ENCODE measurements at places on chromosomes 16 and 17.
A peak's percentile ranks its signal among the peaks of the same experiment; 100 is the strongest.

DNA sequence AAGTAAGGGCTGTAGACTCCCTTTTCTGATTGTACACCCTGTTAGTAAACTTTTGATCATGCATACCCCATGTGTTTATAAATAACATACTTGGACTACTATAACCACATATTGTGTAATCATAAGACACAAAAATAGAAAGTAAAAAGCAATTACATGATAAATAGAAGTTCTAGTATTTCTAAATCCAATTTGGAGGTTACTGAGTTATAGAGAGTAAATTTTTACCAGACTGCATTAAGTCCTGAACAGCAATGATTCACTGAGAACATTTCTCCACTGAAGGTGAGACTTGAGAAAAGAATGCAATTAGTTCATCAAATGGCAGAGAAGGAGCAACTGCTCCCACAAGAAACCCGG, 7.7 kb upstream of the TBKBP1 start:
- DNase-seq: no peak

- DNase-seq: no peak
Measured at GRCh38 chr17:3799181-3799945, 1.6 kb downstream of the ITGAE start.

- DNase-seq: no peak
Measured at GRCh38 chr17:41647038-41647813, 22.9 kb upstream of the KRT17 start.

GRCh38 chr17:27348196-27348595, 54.3 kb downstream of the WSB1 start:
- peak; percentile 61 for DNase-seq

DNA sequence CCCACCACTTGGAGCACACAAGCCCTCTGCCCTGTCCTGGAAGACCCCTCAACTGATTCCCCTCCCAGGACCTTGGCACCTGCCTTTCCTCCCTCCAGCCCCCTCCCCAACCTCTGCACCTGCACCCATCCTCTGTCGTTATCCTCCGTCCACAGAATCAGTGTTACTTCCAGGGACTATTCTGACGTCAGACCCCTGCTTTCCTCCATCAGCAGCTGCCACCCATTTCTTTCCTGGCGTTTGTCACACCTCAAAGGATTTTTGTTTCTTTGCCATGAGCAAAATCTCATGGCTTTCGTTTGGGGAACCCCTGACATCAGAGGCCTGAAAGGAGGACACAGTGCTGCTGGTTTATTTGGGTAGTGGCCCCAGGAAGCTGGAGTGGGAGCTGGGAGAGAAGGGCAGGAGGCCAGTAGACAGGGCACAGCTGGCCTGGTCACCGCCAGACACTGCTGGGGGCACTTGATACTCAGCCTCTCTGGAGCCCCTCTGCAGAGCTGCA, 68.4 kb downstream of the SOCS1 start:
- DNase-seq: no peak

DNA sequence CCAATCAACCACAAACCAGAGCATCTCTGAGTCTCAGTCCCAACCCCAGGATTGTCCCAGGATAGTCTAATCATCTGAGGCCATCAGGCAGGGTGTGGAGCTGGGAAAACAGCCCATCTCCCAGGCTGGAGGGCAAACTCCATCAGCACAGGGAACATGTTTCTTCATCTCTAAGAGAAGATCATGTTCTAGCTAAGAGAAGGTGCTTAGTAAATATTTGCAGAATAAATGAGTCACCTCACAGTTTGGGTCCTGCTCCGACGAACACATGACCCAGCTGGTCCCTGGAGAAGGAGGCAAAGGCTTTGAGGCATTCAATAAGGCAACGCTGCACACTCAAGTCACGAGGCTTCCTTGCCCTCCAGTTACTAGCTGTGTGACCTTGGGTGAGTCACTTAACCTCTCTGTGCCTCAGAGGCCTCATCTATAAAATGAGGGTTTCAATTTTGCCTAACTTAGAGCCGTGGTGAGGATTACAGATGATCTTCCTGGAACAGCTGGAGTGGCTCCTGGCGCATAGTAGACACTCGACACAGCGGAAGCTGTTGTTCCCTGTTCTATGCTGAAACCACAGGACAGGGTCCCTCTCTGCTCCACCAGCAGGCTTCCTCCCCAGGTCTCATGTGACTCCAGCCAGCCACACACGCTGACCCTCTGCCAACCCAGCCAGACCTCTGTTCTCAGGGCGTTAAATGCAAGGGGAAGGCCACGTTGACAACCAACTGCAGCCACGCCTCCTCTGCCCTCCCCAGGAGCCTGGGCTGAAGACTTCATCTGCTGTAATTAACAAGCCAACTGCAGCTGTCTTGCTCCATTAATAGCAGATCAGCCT, 10.3 kb upstream of the RPL38 start:
- DNase-seq: no peak

DNA sequence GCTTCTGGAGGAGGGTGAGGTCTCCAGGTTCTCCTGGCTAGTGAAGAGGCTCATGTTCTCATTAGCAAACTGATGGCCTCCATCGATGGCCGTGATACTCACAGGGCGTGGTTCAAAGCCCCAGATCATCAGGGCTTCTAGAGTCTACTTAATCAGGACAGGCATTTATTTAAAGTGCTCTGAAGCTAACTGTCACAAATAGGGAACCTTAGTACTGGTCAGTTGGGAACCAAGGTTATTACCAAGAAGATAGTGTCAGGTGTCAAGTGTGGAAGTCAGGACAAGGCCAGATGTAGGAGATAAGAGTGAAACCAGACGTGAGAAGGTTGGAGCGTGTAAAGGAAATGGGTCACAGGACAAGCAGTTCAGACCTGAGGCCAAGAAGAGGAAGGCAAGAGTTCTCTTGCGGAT, 56.9 kb downstream of the PIGL start:
- no peak for DNase-seq

GRCh38 chr16:17277981-17278381, 192.8 kb downstream of the XYLT1 start:
- DNase-seq: no peak

DNA sequence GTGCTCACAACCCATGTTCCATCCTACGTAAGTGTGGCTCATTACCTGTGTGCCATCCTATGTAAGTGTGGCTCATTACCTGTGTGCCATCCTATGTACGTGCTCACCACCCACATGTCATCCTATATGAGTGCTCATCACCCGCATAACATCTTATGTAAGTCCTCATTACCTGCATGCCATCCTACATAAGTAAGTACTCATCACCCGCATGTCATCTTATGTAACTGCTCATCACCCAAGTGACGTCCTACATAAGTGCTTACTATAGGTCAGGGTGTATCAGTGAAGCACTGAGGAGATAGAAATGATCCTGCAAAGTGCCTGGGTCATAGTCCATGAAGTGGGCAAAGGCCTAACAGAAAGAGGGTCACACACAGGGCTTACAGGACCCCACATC, 93.1 kb downstream of the AXIN2 start:
- DNase-seq: no peak

GRCh38 chr16:3889059-3889458, 8.5 kb upstream of the CREBBP start:
- no peak for DNase-seq

DNA sequence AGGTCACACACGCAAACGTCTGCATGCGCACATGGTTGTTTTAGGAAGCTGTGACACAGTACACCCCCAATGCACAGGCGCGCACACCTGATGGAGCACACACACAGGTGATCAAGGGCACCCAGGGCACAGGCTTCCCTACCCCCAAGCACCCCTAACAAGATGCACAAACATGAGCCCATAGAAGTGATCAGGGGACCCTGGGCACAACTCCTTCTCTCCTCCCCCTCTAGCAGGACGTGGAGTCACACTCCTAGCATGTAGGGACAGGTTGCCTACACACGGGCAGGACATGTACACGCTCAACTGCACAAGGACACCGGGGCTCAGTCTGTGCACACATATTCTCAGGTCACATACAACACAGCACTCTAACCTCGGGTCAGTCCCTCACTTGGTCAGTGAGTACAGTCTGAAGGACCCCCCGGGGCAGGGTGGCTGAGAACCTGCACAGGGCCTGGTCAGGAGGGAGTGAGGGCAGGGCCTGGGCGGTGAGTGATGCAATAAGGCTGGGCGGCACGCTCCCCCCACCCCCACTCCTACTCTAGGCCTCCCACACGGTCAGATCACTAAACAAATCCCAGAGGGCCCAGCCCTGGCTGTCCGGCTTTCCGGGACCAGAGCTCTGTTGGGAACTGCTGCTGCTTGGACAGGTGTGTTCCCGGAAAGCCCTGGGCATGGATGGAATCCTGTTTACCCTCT, 751 bp upstream of the DOC2B start:
- no peak for DNase-seq

- no peak for DNase-seq
Measured at GRCh38 chr17:20291853-20292252, 175.5 kb downstream of the LGALS9B start.

DNA sequence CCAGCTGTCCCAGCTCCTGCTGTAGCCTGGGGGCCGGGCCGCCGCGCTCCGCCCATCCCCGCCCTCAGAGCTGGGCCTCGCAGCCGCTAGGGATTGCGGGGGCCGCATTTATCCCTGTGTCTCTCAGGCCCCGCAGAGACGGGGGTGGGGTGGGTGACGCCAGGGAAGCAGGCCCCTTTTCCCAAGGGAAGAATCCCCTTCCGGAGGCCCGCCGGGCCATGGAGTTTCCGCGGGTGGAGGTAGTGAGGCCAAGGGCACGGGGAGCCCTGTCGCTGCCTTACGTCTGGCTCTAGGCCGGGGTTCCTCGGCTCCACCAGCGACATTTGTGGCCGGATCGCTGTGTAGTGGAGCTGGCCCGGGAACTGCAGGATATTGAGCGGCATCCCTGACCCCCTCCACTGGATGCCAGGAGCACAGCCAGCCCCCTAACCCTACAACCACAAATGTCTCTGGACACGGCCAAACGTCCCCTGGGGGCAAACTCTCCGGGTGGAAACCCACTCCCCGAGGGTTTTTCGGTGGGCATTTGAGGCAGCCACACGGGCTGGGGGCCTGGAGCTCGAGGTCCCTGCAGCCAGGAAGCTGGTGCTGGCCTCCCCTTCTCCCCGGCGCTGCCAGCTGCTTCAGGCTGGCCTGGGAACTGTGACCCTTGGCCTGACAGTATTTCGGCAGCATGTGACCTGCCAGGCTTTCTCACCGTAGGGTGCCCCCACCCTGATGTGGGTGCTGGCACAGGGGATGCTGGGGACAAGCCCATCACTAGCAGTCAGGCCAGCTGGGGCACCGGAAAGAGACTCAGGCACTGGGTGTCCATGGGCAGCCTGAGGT, 12.0 kb upstream of the CD300A start:
- peak; percentile 46 for DNase-seq

DNA sequence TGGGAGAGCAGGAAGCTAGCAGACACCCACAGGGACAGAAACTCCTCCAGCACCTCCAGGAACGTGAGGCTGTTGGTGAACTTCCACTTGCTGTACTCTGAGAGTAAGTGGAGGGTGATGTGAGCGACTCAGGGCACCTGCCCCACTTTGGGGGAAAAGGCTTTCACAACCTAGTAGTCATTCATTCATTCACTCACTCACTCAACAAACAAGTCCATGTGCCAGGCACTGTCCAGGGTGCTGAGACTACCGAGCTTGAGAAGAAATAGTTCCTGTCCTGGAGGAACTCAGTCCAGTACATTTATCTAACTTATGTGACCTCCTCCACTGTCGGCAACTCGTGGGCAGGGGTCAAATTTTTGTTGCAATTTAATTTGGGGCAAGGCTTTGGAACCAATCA, 26.6 kb downstream of the LGALS9 start:
- peak; percentile 14 for DNase-seq

DNA sequence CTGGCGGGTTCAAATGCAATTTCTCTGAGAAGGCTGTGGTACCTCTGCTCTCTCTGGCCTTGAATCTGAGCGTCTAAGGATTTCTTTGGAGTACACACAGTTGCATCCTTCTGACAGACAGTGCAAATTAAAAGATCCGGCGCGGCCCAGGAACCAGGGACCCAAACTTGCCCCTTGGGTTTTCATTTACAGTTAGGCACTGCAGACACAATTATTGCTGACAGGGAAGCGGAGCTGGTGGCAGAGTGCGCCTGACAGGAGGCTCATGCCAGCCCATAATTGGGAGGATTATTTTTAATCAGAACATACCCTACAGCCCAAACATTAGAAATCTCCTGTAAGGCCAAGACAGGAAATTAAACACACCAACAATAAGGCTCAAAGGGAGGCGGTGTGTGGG, 1023.4 kb upstream of the RBFOX1 start:
- DNase-seq: no peak

GRCh38 chr17:80886641-80887573, 104.7 kb upstream of the CHMP6 start:
- no peak for DNase-seq

DNA sequence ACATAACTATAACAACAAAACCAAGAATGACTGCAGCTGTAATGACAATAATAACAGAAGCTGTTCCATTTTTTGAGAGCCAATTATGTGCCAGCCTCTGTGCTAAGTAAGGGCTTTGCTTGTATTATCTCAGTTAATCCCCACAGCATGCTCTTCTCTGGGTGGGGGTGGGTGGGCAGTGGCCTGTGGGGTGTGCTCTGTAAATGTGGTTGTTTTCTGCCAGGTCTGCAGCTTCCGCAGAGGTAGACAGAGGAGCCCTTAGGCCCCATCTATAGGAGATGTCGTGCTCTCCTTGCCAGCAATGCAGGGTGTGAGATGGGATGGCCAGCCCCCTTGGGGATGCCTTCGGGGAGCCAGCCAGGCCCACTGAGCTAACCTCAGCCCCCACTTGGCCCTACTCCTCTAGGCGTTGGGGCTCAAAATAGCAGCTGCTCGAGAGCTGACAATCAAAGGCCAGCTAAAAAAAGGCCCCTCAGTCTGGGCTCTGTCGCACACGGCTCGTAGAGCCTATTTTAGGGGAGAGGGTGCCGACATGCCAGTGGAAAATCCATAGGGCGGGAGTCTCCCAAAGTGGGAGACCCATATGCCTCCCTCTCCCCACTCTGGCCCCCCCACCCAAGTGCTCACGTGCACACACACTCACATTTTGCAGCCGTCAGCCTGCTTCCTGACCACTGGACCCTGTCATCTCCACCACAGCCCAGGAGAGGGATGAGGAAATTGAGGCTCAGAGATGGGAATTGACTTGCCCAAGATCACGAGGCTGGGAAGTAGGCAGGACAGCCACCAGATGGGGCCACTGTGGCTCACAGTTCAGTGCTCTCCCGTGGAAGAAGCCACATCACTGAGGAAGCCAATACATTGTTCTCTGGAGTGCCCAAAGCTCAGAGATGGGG, 15.8 kb downstream of the CDH16 start:
- no peak for DNase-seq

GRCh38 chr17:18270046-18270931, 9.8 kb downstream of the MIEF2 start:
- no peak for DNase-seq

- no peak for DNase-seq
Measured at GRCh38 chr16:13029786-13030185, 128.4 kb downstream of the SHISA9 start.

DNA sequence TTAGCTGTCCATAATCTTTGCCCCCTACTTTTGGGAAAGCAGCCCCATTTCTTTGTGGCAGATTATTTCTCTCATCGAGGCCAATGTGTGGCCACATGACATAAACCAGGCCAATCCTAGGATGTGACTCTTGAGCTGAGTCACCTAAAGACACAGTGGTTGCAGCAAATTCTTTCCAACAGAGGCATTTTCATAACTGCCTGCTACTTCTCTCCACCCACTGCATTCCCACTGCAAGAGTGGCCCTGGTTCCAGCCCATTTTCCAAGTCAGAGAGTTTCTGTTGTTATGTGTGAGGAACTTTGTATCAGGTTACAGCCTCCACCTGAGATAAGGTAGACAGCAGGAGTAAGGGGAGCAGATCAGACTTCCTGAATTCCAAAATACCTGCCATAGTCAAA, 195.2 kb downstream of the RGS9 start:
- no peak for DNase-seq

- DNase-seq: no peak
Measured at GRCh38 chr16:81523387-81524115, 78.9 kb downstream of the CMIP start.

- no peak for DNase-seq
Measured at GRCh38 chr16:87253536-87253935, 63.7 kb downstream of the C16orf95 start.
